ENCODE measurements at places on chromosomes 1 and 21.

- DNase-seq = no peak
Measured at GRCh38 chr1:108829498-108829916, 27.4 kb downstream of the AKNAD1 start.

- DNase-seq = no peak
Measured at GRCh38 chr1:31693231-31693630, 10.6 kb downstream of the COL16A1 start.

GRCh38 chr1:16250524-16251251 is 13.7 kb upstream of the CPLANE2 start:
- DNase-seq = no peak

- no peak for DNase-seq
Measured at GRCh38 chr1:186760446-186760845, 68.3 kb upstream of the PLA2G4A start.

GRCh38 chr1:11335417-11336056 is 62.5 kb downstream of the UBIAD1 start:
- DNase-seq = peak; percentile 74

DNA sequence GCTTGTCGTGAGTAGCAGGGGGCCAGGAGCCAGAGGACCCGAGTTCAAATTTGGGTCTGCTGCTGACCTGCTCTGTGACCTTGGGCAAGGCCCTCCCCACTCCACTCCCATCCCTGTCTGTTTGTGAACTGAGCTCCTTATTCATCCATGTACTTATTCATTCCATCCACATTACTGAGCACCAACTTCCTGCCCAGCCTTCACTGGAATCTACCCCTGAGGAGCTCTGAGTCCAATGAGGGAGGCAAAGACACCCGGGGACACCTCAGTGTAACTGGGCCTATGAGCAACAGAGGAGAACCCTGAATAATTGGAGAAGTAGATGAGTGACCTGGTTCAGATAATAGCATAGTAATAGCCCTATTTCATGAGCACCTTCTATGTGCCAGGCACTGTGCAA is 8.9 kb downstream of the BSND start:
- no peak for DNase-seq

GRCh38 chr1:110098222-110099026 is 13.8 kb upstream of the UBL4B start:
- no peak for DNase-seq

- no peak for DNase-seq
Measured at GRCh38 chr1:205782627-205783432, 7.5 kb upstream of the RAB29 start.

GRCh38 chr1:228321895-228322294 is 84.7 kb downstream of the TRIM11 start:
- no peak for DNase-seq

DNA sequence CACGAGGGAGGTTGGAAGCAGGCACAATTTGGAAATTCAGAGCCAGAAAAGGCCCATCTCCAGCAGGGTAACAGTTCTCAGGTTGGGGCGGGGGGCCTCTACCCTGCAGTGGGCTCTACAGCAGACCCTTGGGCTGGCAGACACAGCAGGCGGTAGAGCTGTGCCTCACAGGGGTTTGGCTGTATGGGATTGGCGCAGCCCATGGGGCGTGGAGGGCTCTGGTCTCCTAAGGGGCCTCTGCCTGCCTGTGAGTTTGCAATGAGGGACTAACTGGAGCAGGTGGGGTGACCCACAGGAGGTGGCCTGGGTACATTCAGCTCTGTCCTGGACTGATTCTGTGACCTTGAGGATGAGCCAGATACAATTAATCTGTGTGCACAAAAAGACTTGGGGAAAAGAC is 124.1 kb downstream of the CAMTA1 start:
- no peak for DNase-seq

DNA sequence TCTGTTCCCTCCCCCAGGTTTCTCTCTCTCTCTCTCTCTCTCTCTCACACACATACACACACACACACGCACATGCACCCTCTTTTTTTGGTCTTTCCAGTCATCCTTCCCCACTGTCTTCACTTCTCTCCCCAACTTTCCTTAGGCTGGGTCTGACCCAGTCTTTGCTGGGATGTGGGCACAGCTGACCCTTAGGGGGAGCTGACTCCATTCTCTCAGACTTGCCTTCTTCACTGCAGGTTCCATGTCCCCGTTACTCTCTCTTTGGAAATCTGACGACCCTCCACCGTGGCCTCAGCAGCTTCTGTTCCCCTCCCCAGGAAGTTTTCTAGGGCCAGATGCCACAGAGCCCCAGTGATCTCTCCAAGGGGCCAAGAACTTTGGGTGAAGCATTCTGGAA is 2.1 kb downstream of the DISP3 start:
- DNase-seq = no peak

DNA sequence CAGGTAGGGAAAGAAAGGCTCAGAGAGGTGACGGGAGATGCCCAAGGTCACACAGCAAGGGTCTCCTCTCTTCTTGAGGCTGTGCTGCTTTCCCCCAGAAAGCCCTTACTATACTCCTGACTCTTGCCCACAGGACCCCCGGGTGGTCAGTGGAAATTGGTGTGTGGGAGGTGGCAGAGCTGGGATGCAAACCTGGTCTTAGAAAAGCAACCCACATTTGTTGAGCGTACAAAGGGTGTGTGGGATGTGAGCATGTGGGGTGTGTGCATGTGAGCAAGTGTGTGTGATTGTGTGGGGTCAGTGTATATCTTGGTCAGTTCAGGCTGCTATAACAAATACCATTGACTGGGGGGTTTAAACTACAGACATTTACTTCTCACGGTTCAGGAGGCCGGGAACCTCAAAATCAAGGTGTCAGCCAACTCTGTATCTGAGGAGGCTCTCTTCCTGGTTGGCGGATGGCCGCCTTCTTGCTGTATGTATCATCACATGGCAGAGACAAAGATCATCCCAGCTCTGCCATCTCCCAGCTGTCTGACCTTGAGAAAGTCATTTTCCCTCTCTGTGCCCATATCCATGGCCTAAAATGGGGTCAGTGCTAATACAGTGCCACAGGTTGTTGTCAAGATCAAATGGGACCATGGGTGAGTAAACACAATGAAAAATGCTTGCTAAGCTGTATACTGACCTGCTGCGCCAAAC is 268.5 kb downstream of the PTPRU start:
- DNase-seq = no peak

- DNase-seq = peak; percentile 52
Measured at GRCh38 chr1:2587071-2587859, 688 bp downstream of the PRXL2B start.

- no peak for DNase-seq
Measured at GRCh38 chr21:41251961-41252642, 64.5 kb upstream of the FAM3B start.

- no peak for DNase-seq
Measured at GRCh38 chr1:13812456-13813397, 112.7 kb downstream of the PRDM2 start.

DNA sequence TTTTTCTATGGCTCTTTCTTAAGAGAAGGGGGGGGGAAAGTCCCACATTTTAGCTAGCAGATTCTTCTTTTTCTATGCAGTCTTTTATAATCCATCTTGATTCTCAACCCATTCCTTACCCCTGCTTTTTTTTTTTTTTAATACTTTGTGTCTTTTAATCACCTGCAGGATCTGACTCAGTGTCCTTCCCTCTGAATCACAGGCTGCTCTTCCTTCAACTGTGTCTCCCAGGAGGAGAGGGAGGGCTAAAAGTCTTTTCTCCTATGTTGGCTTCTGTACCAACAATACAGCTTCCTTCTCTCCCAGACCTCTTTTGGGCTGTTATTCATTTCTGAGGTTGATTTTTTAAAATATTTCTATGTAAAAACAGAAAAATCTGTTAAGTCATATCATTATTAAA is 686.2 kb downstream of the ADGRL2 start:
- no peak for DNase-seq
